ENCODE measurements at places on chromosomes 13 and 19.

GRCh38 chr13:111049791-111050538 lies 65.1 kb upstream of the ARHGEF7 start:
- peak; percentile 20 for DNase-seq

- DNase-seq, result no peak
These were observed 188.4 kb downstream of the ITGBL1 start for GRCh38 chr13:101640788-101641400.

DNA sequence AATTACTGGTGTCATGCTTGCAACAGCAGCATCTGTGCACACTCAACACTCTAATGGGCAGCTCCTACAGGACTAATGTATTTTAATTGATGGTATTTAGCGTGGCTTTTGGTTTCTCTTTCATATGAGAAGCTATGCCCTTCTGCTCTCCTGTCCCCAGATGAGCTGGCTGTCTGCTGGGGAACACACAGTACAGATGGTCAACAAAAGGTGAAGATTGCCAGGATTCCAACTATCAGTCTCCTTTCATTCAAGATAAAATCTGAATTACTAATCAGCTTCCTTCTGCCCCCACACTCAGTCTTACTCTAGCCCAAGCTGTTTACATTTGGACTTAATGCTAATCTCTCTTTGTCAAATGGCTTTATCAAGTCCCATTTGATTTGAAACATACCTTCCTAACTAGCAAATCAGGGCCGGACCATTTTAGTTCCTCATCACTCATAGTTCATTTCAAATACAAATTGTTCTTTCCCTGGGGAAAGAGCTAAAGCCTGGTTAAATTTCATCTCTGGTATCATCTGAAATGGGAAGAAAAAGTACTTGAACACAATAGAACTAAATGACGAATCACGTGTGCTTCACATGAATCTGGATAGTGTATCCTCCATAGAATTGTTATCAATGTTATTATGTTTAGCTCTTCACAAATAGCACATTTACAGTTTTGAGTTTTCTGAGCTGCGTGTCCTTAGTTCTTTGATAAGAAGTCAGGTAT lies 988.0 kb downstream of the PCDH17 start:
- DNase-seq, result no peak

DNA sequence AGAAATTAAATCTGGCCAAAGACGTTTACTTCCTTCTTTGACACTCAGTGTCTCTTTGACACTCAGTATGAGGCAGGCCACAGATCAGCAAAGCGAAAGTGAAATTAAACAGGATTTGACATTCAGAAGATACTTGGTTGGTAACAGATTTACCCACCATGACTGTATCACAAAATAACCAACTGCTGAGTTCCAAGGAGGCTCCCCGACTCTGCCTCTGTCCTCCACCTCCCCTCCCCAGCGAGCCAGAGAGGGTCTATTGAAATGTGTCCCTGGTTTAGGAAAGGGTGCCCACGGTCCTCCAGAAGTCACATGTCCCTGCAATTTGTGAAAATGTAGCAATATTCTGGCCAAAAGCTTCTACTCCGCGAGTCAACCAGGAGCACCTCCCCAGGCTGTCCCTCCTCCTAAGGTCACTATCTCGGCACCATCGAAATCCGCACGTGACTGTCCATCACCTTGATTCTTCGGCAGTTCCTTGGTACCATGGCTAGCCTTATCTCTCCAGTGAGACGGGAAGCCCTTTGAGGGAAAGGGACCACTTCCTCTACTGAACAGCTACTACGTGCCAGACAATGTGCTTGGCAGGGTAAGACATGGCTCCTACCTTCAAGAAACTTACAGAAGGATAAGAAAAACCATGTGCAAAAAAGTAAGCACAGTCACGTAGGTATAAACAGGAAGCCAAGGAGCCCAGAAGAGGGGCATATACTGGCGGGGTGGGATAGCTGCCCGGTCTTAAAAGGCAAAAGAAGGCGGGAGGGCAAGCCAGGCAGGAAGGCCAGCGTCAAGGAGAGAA lies 1.5 kb downstream of the N4BP2L1 start:
- peak; percentile 87 for DNase-seq

Data from hematopoietic multipotent progenitor cell treated with erythropoietin and hydrocortisone succinate and interleukin-3 and kit ligand, for 4 days (in vitro differentiated cells).